ENCODE measurements at places on chromosomes 6 and 20. TPM values are rescaled to one million over a fixed set of nuclear protein-coding genes. Genes with fewer than 3 reads are reported as not detected.

- DNase-seq, result no peak
Measured at GRCh38 chr6:31821301-31822035, 6.1 kb upstream of the HSPA1B start.

GRCh38 chr6:129280749-129281148 lies 397.8 kb downstream of the LAMA2 start:
- DNase-seq, result no peak

GRCh38 chr20:18265441-18265840 lies 22.9 kb upstream of the ZNF133 start:
- DNase-seq, result no peak

DNA sequence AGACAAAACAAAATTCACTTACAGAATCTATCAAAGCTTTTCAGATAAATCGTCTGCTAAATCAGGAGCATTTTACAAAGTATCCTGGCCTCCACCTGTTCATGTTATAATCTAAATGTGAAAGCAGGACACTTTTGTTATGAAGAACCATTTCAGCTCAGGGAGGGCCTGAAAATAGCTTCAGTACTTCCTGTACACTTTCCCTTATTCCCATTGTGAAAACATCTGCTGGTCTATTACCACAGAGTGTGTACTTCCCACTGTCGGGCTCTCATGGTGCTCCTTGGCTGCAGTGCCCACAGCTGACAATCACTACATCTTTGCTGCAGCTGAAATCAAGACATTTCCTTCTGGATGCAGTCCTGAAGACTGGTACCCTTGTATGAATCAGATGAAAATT lies 128.1 kb downstream of the OPRM1 start:
- DNase-seq, result no peak

- no peak for DNase-seq
Measured at GRCh38 chr6:159972506-159973268, 3.8 kb downstream of the IGF2R start.

- no peak for DNase-seq
Measured at GRCh38 chr6:151630387-151630786, 136.6 kb downstream of the CCDC170 start.

DNA sequence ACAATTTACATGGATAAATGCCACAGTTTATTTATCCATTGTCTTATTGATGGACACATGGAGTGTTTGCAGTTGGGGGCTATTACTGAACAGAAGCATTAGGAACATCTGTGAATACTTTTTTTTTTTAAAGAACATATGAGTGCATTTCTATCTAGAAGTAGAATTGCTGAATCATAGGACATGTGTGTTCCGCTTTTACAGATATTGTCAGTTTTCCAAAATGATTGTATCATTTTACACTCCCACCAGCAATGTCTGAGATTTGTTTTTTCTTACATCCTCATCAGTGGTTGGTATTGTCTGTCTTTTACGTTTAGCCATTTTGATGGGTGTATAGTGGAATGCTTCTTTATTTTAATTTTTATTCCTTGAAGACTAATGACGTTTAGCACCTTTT lies 42.0 kb upstream of the ASIP start:
- DNase-seq, result no peak

Gene COL12A1
- 5.8 TPM for total RNA-seq

Gene APOM
- total RNA-seq, result 0.40 TPM

Gene CD109
- total RNA-seq, result 17.3 TPM

Gene CASS4
- total RNA-seq, result 0.07 TPM

Data from pulmonary artery endothelial cell (primary cell).